ENCODE measurements at places on chromosomes 4 and X.

DNA sequence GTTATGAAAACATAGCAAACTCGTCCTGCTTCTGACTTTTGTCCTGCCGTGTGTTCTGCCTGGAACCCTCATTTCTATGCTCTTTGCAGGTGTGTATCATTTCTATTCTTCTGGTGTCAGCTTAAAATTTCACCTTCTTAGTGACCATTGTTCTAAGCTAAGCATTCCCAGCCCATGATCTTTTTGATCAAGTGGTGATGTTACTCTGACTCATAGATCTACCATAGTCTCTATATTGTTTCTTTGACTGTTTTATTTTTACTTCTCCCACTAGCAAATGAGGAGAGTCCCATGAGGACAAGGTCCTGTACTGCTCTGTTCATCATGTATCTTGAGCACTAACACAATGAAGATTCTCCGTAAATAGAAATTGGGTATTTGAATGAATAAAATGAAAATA is 14.1 kb upstream of the CXCL6 start:
- no peak for DNase-seq

- DNase-seq = no peak
Measured at GRCh38 chr4:8699479-8700145, 107.0 kb downstream of the CPZ start.

DNA sequence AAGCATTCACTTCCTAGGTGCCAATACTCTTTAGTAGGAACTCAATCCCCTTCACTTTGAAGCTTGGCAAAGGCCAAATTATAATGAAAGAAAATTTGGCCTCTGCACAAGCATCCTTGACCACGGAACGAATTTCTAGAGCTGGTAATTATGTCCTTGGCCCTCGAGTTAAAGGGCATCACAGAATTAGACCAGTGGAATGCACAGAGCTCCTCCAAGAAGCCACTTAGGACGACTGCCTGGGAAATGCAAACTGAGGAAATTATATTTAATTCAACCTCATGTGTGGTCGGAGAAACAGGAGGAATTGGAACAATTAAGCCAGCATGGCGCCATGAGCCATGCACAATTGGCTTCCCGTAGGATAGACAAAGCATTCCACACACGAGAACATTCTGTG is 59.3 kb downstream of the NLGN4X start:
- DNase-seq = no peak

- DNase-seq = no peak
Measured at GRCh38 chr4:183337349-183337748, 15.1 kb upstream of the CLDN24 start.

DNA sequence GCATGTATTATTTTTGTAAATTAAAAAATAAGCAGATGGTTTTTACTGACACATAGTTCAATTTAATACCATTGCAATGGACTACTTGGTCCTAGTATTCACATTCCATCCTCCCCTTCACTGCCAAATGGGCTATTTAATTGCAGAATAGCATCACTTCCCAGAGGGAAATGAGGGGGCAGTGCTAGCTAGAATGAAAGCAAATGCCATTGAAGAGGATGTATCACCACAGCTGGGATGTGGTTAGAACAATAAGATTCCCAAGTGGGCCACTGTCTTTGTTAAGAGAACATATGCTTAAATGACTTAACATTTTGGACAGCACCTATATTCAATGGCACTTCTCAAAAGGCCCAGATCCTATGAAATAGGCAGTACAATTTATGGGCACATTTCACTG is 224.7 kb downstream of the RBMX2 start:
- no peak for DNase-seq

DNA sequence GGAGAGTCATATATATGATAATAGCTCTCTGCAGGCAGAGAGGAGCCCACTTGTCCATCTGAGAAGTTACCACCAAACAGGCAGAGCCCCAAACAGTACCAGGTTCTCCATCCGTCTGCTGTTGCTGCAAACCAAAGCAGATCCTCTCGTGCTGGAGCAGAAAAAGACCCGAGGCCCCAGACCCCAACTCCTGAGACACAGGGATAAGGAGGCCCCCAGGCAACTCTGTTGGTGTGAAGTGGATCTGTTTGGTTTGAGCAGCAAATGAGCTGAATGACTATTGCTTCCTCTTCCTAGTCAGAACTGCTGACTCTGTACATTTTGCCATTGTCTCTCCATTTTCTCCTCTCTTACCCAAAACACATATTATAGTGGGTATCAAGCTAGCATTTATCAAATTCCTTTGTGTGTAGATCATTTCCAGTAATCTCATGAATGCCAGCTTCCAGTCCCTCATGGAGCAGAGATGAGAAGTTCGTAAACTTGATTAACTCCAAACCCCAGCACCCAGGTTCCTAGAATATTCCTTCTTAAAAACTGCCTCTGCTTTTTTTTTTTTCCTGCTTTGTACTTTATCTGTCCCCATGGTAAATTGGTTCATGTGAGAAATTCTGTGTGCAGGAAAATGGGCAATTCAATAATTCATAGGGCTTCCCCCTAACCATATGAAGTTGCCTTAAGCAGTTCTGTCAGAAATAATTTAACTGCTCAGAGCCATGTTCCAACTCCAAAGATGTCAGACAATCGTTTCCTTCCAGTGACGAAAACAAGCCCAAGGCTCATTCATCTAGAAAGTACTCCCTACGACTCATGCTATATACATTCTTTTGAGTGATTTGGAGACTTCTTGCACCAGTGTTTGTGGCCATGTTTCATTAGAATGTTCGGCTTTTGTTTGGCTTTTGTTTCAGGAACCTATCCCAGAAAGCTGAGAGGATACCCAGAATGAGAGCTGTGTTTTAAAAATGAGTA is 98.6 kb upstream of the ATXN3L start:
- no peak for DNase-seq
